ENCODE measurements at places on chromosomes 6 and 20.

- DNase-seq: no peak
Measured at GRCh38 chr20:36582322-36582721, 8.9 kb downstream of the TGIF2 start.

- DNase-seq: no peak
Measured at GRCh38 chr6:12939314-12939713, 222.7 kb downstream of the PHACTR1 start.

- DNase-seq: no peak
Measured at GRCh38 chr20:61230166-61230565, 21.9 kb upstream of the CDH4 start.

GRCh38 chr6:37485291-37485702 is 14.4 kb downstream of the CCDC167 start:
- no peak for DNase-seq

- DNase-seq: no peak
Measured at GRCh38 chr6:152401978-152402377, 235.2 kb downstream of the SYNE1 start.

GRCh38 chr6:141158740-141159139 is 974.0 kb upstream of the GJE1 start:
- no peak for DNase-seq

DNA sequence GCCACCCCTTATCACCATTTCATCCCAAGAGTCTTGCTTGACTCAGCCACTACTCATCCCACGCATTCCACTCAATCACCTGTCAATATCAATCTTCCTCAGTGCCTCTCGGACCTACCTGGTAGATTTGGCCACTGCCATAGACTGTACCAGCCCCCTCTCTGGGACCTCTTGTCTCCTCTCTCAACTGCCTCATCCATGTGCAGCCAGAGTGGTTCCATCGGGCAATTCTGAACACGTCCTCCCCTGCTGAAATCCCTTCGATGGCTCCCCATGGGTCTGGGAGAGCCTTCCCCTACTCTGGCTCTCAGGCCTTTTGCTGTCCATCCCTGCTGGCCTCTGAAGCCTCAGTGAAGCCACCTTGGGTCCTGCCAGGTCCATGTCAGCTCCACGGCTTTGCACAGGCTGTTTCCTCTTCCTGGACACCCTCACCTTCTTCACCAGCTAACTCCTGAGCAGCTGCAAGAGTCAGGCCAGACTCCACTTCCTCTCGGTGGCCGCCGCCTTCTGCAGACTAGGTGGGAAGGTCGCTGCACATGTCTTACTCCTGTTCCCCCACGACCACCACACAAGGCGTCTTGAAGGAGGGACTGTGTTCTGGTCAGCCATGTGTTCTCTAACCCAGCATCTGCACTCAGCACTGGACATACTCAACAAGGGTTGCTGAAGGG is 120.4 kb downstream of the TOX2 start:
- DNase-seq: no peak

DNA sequence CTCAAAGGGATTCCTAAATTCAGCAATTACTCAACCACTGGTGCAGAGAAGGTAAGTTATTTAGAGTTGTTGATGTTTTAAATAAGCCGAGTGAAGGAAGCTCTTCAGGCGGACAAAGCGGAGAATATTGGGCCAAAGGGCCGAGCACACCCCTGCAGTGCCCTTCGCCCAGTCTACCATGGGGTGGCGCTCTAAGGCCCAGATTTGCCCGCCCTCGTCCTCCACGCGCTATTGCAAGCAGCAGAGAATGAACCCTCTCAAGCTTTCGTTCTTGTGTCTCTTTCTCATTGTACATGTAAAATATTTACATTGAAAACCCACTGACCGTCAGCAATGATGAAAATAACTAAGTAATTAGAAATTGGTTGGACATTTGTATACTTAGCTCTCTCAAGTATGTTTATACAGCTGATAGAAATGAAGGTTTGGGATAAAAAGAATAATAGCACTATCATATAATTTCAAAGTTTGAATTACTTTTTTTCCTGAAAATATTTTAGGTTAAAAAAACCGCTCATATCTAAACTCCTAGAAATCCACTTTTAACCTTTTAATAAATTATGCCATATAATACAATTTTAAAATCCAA is 195.0 kb upstream of the CEP162 start:
- no peak for DNase-seq

GRCh38 chr6:23036406-23036983 is 467.1 kb downstream of the HDGFL1 start:
- no peak for DNase-seq

- no peak for DNase-seq
Measured at GRCh38 chr6:79269877-79270276, 35.4 kb upstream of the HMGN3 start.

GRCh38 chr6:24766680-24767462 is 7.9 kb upstream of the GMNN start:
- DNase-seq: no peak

GRCh38 chr20:56187534-56188165 is 60.9 kb upstream of the MC3R start:
- no peak for DNase-seq

DNA sequence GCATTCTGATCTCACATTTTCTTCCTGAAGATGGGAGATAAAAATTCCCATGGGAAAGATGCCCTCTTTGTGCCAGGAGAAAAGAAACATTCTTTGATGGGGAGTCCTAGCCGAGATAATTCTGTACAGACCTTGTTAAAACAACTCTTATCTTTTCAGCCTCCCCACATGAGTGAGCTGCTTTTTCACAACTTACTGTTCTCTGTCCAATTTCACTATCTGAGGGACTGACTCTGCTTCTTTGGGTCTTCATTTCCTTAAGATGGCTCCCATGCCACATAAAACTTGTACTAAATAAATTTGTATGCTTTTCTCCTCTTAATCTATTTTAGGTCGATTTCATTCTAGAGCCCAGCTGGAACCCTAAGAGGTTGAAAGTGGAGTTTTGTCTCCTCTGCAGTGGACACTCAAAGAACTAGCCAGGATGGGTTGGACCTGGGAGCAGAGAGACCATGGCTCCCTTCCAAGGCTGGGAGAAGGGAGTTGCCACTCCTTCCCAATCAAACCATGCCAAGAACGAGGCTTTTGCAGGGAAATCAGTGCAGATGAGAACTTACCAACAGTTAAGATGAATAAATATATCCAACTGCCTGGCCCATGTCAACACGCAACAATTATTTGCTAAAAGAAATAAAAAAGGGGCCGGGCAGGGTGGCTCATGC is 285.8 kb upstream of the SULF2 start:
- no peak for DNase-seq

DNA sequence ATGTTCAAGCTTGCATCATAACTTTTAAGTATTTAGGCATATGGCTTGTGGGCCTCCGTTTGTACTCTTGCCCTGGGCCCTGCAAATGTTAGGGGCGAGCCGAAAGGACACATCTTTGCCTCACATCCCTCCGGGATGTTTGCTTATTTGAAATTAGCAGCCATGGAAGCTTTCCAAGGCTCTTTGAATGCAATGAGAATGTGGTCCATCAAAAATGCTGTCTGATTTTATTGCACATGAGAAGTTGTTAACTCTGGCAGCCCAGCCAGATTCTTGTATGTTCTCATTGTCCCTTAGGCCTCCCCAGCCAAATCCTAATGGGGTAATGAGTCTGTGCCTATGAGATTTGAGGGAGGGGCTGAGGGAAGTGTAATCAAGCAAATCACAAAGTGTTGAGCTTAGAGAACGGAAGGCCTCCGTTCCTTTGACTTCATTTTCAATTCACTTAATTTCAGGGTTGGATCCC is 261.2 kb upstream of the MARCKS start:
- DNase-seq: no peak

GRCh38 chr6:39923394-39923793 is 10.9 kb downstream of the MOCS1 start:
- no peak for DNase-seq

- DNase-seq: no peak
Measured at GRCh38 chr6:149181304-149181703, 136.2 kb upstream of the TAB2 start.

DNA sequence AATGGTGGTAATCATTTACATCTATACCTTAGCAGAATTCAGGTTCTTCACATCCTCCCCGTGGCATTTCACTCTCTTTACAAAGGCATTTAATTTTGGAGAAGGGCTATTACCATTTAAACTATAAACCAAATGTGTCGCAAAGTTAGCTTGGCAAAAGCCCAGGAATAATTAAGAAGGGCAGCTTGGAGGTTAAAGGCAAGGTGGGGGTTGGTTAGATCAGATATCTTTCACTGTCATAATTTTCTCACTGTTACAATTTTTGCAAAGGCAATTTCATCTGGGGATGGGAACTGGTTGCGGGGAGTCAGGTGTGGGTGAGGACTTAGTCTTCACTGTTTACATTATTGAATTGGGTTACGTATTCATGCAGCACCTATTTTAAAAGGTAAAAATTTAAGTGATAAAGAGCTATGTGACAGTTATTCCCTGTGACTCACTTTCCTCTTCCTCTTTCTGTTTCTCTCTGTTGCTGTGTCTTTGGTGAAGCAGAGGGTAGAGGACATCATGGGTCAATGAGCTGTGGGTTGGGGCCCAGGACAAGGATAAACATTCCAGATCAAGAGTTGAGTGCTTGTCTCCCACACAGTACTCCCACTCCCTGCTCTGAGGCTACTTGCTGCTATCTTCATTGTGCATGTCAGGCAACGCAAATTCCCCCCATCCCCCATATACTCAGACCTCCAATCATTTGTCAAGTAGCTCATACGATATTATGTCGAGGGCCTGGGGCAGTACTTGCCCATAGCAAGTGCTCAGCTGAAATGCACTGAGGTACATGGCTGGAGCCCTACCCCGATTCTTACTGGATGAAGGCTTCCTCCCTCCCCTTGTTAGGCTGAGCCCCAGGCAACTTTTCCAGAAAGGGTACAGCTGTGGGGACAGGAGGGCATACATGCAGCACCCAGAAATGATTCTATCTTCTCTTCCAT is 223.1 kb upstream of the MYLIP start:
- no peak for DNase-seq

DNA sequence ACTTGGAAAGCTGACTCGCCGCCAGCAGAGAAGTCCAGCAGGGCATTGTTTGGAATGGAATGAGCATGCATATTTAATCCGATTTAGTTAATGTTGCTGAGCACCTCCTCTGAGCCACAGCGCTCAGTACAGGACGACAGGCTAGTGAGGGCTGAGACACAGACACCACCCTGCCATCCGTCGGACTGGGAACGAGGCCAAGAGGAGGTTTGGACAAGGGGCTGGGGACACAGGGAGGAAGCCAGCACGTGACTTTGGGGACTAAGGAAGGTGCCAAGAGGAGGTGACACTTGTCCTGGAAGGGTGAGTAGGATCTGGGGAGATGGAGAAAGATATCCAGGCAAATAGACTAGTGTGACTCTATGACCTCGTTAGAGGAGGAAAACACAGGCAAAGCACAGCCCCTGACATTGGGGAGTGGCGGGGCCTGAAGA is 152.5 kb upstream of the ECI2 start:
- DNase-seq: no peak

- DNase-seq: no peak
Measured at GRCh38 chr6:164845773-164846172, 463.6 kb downstream of the C6orf118 start.

DNA sequence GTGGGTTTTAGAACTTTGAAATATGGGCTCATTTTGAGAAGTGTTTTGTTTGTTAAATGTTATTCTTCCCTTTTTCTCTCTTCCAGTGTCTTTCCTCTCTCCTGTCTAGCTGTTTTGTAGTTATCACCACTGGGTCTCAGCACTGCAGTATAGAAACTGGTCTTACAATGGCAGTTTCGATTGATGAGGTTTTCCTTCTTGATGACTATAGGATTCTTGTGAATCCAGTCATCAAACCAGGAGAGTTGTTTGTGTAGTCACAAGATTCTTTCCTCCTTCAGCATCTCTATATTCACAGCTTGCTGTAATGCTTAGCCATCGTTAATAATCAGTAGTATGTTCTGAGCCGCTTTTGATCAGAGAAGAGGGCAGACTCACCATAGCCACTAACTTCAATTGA is 172.3 kb downstream of the OGFRL1 start:
- no peak for DNase-seq

DNA sequence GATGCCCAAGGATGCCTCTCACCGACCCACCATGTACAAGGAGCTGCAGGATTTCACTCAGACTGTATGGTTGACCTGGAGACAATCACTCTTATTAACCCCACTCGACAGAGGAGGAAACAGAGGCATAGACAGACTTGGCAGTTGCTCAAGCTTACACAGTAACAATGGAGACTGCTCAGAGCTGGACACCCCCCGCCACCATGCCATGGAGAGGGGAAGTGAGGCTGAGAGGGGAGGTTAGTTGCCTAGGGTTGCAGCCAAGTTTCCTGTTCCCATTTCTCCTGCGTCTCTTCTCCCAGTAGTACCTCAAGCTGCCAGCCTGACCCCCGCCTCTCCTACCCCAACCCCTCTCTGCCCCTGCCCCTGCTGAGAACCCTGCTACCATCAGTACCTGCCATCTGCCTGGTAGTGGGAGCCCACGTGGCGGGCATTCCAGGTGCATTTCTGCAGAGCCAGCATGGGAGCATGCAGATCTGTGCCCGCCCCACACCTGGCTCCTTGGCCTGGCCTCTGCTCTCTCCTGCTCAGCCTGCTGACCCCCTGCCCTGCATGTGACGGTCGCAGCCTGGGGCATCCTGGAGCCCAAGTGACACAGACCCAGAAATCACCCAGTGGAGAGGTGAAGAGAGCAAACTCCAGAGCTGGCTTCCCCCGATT is 157.7 kb downstream of the PREX1 start:
- DNase-seq: no peak

DNA sequence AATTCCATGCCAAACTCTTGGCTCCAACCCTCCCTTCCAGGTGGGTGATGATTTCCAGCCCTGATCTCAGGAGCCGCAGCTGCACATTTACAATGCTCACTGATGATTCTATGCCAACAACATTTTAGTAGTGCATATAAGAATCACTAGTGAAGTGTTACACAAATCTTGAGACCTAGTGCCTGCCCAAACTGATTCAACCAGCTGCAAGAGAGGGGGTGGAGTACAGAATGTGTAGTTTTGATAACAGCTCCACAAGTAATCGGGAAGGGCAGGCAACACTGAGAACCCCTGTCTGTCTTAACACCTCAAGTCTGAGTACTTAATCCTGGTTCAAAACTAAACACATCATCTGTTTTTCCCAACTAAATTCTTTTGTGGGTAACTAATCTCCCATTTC is 91.7 kb downstream of the PRDM1 start:
- no peak for DNase-seq

DNA sequence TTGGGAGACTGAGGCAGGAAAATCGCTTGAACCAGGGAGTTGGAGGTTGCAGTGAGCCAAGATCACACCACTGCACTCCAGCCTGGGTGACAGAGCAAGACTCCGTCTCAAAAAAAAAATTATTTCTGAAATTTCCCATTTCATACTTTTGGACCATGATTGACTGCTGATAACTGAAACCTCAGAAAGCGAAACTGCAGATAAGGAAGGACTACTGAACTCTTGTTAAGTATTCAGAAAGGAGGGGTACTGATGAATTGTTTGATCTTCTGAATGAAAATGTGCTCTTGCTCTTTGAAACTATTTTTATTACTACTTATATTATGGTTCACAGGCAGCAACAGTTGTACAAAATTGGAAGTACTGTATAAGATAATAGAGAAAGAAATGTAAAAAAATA is 69.0 kb downstream of the HDGFL1 start:
- DNase-seq: no peak

- DNase-seq: no peak
Measured at GRCh38 chr20:32155017-32155981, 45.8 kb downstream of the TM9SF4 start.

GRCh38 chr20:60206259-60206658 is 248.0 kb downstream of the CDH26 start:
- no peak for DNase-seq

Data from stimulated activated CD8-positive, alpha-beta memory T cell treated with anti-CD3 and anti-CD28 coated beads, Interleukin-4, amount 100 ng/mL, for 1 hour (primary cell).